ENCODE measurements at places on chromosomes 12 and 14. TPM values are rescaled to one million over a fixed set of nuclear protein-coding genes. Genes with fewer than 3 reads are reported as not detected.

- no peak for DNase-seq
These were observed 25.8 kb downstream of the RIN3 start for GRCh38 chr14:92539419-92539818.

- DNase-seq, result no peak
These were observed 29.2 kb downstream of the ZC3H14 start for GRCh38 chr14:88592031-88592430.

DNA sequence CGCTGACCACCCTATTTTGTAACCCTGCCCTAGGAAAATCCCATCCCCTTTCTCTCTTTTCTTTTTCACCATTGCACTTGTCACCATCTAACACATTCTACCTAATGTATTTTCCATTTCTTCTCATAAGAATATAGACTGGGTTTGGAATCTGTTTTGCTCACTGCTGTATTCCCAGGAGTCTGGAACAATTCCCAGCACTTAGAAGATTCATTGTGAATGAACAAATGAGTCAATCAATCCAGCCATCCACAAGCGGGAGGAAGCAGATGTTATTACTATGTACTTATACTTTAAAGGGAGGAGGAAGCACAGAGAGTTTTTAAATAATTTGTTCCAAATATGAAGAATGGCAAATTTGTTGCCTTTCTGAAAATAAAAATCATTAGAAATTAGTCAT lies 142.1 kb downstream of the KIF21A start:
- DNase-seq, result no peak

DNA sequence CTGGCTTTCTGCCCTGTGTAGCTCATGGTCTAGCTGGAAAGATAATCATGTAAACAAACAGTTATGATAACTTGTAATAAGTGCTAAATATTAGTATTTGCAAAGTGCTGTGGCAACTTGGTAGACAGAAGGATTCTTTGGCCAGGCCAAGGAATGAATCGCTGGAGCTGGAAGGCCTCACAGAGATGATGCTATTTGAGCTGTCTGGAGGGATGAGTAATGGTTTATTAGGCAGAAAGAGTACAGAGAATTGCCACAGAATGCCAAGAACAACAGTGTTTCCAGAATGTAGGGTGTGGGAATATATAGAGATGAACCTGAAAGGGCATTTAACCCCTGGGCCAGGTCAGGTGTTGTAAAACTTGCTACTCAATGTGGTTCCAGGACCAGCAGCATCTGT lies 27.6 kb downstream of the OTX2 start:
- no peak for DNase-seq

GRCh38 chr14:69500736-69501135 lies 16.2 kb downstream of the PLEKHD1 start:
- no peak for DNase-seq

- no peak for DNase-seq
These were observed 143.8 kb downstream of the ACSS3 start for GRCh38 chr12:81221681-81222080.

- no peak for DNase-seq
These were observed 26.1 kb upstream of the IFNG start for GRCh38 chr12:68185598-68185997.

Gene NYNRIN
- 6.8 TPM for polyA plus RNA-seq

Data from heart right ventricle (tissue), 16 donors.